ENCODE measurements at places on chromosomes 12 and 14. TPM values are rescaled to one million over a fixed set of nuclear protein-coding genes. Genes with fewer than 3 reads are reported as not detected.

Gene COA8
- total RNA-seq = 45.8 TPM

Gene C12orf50
- total RNA-seq = not detected

Gene KRT3
- total RNA-seq = not detected

Gene ADCY4
- not detected for total RNA-seq

Gene GARIN6
- not detected for total RNA-seq

Gene TPH2
- total RNA-seq = not detected

Gene NDRG2
- total RNA-seq = 3.4 TPM

Gene GPD1
- total RNA-seq = 0.19 TPM

Gene MYF5
- total RNA-seq = not detected

Gene CALM1
- 307 TPM for total RNA-seq

Gene NDUFA9
- 127 TPM for total RNA-seq

All from A549 treated with CpdA at 1 μM for 4 hours (cell line).